Caudate nucleus (tissue), 63 donors: ENCODE measurements at places on chromosomes 2 and 18.

DNA sequence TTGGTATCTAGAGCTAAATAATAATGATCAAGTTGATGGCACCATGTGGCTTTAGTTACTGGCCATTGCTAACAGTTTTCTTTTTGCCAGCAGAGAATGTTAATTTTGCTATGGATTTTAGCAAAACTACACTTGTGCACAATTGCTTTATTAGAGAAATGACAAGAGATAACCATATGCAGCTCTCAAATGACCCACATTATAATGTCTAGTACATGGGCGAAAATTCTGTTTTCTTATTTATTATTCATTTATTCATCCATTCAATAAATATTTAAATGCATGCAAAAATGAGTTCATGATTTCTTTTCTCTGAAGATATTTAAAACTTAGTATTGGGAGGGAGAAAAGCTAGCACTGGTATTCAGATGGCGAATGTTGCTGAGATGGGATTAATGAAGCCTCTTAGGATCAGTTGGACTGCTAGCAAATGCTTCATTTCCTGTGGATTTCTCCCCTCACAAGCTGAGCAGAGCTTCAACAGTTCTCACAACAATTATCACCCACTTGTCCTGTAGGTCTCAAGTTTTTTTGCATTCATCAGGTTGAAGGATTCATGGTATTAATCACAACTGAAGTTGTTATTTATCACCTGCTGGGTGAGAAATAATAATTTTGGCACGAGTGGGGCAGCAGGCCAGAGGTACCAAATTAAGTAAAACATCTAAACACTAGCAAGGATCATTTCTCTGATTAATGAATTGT lies 95.2 kb downstream of the MTX2 start:
- DNase-seq: no peak

- no peak for DNase-seq
These were observed at the start of gene ASTL for GRCh38 chr2:96138179-96139145. TSS of gene ASTL (minus strand) at chr2:96138502. CDS start at chr2:96138436, 66 bp downstream.

- DNase-seq: no peak
These were observed 31.8 kb downstream of the RNU4ATAC start for GRCh38 chr2:121562269-121563176.

DNA sequence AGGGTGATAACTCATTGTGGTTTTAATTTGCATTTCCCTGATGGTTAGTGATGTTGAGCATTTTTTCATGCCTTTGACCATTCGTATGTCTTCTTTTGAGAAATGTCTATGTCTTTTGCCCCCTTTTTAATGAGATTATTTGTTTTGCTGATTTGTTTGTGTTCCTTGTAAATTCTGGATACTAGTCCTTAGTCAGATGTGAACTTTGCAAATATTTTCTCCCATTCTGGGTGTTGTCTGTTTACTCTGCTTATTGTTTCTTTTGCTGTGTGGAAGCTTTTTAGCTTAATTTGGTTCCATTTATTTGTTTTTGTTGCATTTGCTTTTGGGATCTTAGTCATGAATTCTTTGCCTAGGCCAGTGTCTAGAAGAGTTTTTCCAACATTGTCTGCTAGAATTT lies 192.0 kb downstream of the PARD3B start:
- DNase-seq: no peak

GRCh38 chr2:13669607-13670006 lies 952.9 kb downstream of the TRIB2 start:
- DNase-seq: no peak

DNA sequence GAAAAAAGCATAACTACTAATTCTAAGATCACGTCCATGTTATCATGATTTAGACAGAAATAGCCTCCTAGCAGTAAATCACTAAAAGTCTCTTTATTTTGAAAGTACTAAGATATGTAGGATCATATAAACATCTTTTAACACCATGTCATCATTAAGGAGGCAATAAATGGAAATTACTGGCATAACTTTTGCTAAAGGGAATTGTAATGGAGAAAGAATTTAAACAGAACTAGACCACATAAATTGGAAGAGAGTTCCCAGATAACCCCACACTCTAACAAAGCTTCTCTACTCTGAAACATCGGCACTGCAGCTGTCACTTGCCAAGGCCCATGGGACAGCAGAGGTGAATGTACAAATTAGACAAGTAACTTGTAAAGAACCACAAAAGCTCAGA lies 29.5 kb downstream of the STK39 start:
- no peak for DNase-seq

DNA sequence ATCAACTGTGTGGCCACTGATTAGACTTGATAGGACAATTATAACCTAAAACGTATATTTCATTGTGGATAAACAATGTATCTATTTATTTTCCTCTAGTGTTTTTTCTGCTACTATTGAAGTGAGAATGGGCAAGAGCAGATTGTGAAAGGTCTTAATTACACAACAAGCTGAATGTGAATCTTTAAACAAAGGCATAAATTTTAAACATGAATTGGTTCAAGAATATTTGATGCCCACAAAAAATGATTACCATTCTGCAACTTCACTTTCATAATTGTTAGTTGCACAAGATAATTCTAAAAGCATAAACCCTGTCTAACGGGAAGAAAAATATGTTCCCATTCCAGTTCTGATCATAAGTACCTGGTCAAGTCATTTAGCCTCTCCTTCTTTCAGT lies 285.6 kb downstream of the GULP1 start:
- no peak for DNase-seq

DNA sequence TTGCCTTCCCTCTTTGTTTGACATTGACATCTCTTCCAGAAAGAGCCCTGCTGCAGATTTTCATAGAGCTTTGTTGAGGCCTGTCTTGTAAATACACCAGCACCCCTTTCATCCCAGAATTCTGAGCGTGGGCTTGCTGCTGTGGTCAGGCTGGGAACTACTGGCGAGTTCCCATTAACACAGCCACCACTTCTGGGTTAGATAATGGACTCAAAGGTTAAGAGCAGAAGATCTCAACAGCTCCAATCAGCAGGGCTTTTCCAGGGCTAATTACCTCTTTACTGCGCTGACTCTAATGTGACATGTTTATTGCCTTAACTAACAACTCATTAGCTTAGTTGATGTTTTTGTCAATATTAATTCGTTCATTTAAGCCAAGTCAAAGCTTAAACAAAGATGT lies 235.9 kb upstream of the BOD1L2 start:
- DNase-seq: no peak

DNA sequence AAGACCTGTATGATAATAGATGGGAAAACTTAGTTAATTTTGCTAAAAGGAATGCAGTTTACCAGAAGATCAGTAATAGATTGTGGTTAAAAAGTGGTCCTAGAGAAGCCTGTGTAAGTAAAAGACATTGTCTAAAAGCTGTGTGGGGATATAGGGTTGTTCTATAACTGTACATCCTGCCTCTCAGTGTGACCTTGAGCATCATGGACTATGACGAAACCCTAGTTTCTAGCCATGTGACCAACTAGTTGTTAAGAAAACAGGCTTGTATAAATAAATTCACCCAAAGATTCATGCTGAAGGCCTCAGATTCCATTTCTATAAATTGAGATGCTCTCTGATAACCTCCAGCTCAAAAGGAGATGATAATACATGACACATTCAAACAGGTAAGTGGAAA lies 160.7 kb downstream of the IKZF2 start:
- DNase-seq: no peak

GRCh38 chr2:9809064-9809356 lies 34.3 kb upstream of the TAF1B start:
- no peak for DNase-seq

DNA sequence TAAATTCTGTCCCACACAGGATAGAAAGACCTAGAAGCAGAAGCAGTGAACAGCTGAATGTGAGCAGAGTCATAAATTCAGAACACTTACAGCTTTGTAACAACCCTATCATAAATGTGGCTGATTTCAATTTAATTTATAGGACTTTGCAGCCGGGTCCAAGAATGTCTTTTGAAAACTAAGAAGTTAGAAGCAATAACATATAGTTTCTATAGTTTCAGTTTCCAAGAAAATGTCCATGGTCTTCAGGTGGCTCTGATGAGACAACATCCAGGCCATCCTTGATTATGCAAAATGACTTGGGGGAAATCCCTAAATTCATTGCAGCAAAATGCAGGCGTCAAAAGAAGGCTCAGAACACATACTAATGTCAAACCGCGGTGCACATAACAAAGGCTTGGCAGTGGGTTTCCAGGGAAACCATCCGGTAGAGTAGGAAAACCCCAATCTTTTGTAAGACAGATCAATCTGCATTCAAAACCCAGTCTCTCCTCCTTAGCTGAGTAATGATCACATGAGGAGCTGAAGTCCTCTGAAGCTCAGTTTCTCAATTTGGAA lies 442.2 kb upstream of the ID2 start:
- peak; percentile 50 for DNase-seq

GRCh38 chr2:75403991-75404428 lies 156.7 kb downstream of the EVA1A start:
- no peak for DNase-seq

DNA sequence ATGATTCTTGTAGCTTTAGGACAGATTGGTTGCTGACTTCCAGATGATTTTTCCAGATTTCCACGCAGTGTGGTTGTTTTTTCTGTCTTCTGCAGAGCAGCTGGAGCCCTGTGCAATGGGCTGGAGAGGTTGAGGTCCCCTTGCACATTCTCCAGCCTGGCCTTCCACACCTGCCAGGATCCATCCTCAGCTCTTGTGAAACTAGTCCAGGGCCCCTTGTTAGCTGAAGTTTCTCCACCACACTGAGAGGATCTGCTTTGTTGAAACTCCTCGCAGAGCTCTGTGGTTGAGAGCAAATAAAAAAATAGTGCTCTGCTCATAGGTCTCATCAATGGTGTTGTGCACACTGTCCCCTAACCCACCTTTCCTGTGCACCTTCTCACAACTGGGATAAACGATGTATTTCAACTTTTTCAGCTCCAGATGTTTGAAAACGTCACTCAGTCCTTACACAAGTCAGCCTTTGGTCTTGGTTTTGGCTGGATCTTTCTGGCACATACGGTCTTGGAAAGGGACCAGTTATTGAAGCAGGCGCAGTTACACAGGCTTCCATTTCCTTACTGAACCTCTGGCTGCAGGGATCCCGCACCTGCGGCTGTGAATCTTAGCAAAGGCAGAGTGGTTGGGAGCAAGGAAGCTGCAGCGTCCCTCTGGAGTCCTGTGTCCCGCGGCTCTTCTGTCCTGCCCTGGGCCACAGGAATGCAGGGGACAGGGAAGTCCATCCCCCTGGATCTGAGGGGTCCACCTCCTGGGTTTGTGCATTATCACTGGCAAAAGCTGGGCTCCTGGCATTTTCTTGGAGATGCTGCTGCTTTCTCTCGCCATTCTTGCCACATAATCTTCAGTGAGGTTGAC lies 272.0 kb upstream of the DSEL start:
- DNase-seq: no peak

- DNase-seq: no peak
These were observed 18.1 kb downstream of the SMAD2 start for GRCh38 chr18:47912343-47912742.

GRCh38 chr18:78979056-78979729 lies 425 bp upstream of the SALL3 start:
- DNase-seq: no peak

DNA sequence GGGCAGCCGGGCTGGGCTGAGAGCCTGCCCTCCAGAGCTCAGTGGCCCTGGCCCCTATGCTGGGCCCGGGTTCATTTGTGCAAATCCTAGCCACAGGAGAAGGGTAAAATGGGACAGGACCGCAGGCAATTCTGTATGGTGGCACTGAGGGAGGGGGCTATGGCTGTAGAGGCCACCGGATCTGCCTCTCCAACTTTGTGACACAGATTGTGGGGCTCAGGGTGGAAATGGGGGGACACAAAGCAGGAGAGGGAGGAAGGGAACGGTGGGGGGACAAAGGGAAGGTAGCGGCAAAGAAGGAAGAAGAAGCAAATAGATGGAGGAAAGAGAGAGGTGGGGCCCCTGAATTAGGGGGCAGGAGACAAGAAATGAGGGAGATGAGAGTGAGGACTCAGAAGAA lies 201.1 kb downstream of the SMAD2 start:
- DNase-seq: no peak

DNA sequence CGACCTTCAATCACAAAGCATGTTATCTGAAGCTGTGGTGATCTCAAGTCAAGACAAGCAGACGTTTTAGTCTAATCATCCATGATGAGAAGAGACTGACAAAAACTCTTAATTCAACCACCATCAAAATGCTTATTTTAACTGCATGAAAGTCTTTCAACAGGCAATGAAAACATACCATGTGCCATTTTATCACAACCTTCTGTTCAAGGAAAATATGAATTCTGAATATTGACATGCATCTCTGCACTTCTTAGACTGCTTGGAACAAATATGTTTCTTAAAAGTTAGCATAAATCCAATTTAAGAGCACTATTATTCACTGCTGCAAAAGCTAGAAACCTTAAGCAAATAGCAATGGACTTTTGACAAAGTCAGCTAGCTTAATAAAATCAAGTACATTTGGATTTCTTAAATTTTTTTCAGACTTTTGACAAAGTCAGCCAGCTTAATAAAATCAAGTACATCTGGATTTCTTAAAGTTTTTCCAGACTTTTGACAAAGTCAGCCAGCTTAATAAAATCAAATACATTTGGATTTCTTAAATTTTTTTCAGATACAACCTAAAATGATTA lies 70.9 kb downstream of the OLA1 start:
- no peak for DNase-seq

- no peak for DNase-seq
These were observed 181.2 kb downstream of the PPP1R1C start for GRCh38 chr2:182166841-182167240.

DNA sequence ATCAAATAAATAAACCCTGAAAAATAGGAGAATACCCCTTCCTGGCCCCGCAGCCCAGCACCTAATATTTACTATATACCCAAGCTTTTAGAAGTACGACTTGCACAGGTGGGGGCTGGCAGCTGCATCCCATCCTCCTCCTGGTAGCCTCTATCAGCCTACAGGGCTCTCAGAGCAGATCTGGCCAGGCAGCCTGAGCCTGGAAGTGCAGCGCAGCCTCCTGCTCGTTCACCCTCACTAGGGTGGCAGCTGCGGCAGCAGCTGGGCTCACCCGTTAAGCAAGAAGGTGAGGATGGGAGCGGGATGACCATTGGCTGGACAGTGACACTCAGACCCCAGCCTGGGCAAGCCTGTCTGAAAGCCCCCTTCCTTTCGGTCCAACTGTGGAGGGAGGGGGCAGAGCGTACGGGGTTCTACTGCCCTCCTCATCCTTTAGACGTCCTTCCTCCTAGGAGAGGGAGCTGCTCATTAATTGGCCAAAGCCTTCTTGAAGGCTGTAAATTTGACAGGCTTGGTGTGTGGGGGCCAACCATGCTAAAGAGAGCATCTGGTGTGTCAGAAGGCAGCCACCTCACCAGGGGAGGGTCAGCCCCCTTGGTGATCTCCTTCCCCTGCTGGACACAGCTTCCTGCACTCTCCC lies 23.3 kb downstream of the MPHOSPH10 start:
- no peak for DNase-seq

GRCh38 chr18:76479351-76480238 lies 15.4 kb downstream of the ZNF516 start:
- DNase-seq: no peak

GRCh38 chr2:71787476-71788185 lies 334.3 kb downstream of the DYSF start:
- no peak for DNase-seq

- DNase-seq: no peak
These were observed 134.1 kb downstream of the FMNL2 start for GRCh38 chr2:152468899-152469692.

GRCh38 chr2:9307535-9307934 lies 100.9 kb downstream of the ASAP2 start:
- no peak for DNase-seq
